Activated CD8-positive, alpha-beta memory T cell treated with anti-CD3 and anti-CD28 coated beads for 1 hour (primary cell): ENCODE measurements at places on chromosomes 11 and 22.
A peak's percentile ranks its signal among the peaks of the same experiment; 100 is the strongest.

- no peak for DNase-seq
Observed at GRCh38 chr11:107453594-107454286, 3.9 kb downstream of the CWF19L2 start.

GRCh38 chr11:133619973-133620372, 87.7 kb upstream of the OPCML start:
- DNase-seq, result no peak

DNA sequence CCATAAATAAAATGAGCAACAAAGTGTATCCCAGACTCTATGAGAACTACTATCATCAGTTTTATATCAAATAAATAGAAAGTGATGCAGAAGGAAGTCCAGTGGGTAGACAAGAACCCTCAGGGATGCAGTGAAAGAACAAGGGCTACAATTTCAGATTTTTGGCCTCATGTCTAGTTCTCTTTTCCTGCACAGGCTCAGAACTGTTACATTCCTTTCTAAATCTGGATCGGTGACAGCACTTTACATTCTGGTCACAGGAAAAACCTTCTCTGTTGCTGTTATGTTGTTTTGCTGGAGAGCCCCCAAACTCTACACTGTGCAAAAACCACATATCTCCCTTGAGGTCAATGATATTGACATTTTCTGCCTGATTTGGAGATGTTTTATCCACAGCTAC, 108.8 kb upstream of the ANO5 start:
- no peak for DNase-seq

DNA sequence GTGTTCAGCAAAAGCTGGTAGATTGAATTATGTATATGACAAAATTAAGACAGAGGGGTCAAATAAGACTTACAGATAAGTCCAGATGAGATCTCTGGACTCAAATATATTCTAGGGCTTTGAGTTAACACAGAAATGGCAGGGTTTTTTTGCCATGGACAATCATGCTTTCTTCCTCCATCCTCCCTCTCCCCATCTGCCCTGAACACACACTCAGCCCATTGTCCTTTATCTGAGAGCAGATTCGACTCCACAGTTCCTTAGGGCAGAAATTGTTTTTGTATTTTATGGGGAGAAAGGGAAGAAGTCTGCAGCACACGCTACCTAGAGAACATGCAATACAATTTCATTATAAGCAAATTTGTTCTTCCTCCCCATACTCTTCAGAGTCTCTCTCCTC, 86.8 kb downstream of the SLC1A2 start:
- DNase-seq, result no peak

- DNase-seq, result no peak
Observed at GRCh38 chr11:122394313-122394712, 261.2 kb upstream of the UBASH3B start.

- no peak for DNase-seq
Observed at GRCh38 chr22:45891471-45891995, 85.4 kb downstream of the WNT7B start.

DNA sequence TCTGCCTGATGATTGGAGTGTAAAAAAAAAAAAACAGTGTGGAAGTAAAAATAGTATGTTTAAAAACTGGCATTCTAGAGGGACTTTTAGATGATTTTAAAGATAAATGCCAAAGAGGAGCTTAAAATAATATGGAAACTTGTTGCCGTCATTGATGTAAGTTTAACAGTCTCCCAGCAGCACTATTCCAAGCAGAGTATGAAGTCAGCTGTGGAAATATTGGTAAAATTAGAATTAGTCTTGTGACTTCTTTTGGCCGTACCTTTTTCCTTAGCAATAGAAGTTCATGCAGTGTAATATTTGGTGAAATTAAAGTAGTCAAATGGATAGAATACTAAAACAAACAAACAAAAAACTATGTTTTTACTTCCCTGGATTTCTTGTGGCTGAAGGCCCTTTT, 134.9 kb downstream of the METTL15 start:
- no peak for DNase-seq

DNA sequence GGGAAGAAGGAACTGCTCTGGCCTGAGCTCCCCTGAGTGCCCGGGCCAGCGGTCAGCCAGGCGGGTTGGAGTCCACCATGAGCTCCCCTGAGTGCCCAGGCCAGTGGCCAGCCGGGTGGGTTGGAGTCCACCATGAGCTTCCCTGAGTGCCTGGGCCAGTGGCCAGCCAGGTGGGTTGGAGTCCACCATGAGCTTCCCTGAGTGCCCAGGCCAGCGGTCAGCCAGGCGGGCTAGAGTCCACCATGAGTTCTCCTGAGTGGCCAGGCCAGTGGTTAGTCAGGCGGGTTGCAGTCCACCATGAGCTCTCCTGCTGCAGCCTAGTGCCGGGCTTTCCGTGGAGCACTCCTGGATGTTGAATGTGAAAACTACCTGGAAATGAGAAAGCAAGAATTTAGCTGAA, 844.0 kb downstream of the TBC1D22A start:
- DNase-seq, result no peak

GRCh38 chr11:120303004-120303637, 22.0 kb upstream of the TLCD5 start:
- peak; percentile 12 for DNase-seq

DNA sequence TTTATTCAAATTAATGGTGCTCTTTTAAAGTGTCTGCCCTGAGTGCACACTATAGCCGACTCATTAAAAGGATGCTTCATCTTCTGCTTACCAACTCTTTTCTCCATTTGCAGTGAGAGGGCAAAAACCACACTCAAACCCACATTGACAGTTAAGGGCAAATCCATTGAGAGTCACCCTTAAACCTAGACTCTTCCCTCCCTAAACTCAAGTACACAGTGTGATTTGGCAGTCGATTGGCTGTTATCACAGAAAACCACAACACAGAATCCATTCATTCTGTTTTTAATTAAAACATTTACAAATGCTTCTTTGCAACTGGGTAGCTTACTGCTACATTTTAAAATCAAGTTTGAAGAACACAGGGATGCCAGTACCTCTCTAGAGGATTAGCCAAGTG, 120.0 kb downstream of the CADM1 start:
- DNase-seq, result no peak

- DNase-seq, result peak; percentile 86
Observed at GRCh38 chr11:2888266-2888968, 2.8 kb upstream of the CDKN1C start.

- DNase-seq, result no peak
Observed at GRCh38 chr11:72233773-72234513, 9.4 kb downstream of the INPPL1 start.

DNA sequence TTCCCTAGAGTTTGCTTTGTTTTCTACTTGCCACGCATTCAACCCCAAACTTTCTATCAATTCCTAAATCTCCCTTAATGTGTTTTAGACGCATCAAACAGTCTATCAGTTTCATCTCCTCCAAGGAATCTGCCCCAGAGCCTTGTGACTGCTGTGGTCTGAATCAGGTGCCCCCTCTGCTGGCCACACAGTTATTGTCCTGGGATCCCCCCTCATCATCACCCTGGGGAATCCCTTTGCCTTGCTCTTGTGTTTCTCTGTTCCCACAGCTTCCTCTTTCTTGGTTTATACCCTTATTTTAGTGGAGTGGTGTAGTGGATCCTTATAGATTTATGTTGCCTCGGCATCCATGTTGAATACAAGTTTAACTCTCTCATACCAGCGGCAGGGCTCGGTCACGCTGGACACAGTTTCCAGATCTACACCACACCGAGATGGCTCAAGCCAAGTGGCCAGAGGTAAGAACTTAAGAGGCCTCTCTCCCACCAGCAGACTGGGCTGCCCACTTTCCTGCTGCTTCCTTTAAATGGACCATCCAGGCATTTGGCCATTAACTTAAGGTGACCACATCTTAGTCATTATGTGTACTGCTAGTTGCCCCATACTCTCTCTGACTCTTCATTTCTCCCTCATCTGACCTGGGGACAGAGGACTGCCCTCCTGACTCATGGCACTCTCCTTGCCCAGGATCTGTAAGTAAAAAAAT, 8.2 kb downstream of the UPB1 start:
- peak; percentile 51 for DNase-seq

DNA sequence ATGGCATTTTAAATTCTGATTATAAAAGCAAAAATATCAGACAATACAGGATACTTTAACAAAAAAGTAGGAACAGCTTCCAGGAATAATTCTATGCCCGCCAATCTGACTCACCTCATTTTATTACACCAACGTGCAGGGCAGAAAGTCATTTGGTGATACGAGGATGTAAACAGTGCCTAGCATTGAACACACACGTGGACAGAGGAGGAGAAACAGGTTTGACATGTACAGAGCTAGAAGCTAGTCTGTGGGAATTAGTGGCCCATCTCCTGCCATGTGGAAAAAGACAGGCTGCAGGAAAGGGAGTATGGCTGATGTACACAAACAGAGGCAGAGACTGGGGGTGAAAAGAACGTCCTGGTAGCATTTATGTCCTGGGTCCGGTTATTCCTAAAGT, 9.0 kb upstream of the SPINDOC start:
- DNase-seq, result no peak

DNA sequence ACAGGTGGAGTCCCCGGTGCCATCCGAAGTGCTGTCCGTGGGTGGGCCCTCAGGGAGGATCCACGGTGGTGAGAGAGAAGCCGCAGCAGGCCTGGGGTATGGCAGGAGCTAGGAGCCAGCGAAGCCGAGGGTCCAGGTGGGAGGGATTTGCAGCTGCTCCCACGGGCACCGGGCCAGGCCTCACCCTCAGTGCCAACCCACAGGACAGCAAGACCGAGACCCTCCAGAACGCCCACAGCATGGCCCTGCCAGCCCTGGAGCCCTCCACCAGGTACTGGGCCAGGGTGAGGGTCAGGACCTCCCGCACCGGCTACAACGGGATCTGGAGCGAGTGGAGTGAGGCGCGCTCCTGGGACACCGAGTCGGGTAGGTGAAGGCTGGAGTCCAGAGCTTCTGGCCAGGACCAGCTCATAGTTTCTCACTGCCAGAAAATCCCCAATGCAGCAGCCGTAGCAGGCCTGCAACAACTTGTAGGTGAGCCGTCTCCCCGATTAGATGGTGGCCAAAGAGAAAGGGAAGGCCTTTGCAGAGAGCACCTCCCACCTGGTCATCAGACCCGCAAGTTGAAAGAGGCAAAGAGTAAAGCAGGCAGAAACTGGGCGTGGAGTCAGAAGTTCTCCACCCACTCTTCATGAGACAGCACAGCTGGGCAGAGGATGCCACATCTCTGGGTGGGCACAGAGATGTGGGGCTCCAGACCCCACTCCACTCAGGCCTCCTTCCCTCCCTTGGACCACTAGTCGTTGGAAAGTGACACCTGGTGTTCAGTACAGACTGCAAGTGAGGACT, 20.4 kb downstream of the CSF2RB start:
- DNase-seq, result no peak

DNA sequence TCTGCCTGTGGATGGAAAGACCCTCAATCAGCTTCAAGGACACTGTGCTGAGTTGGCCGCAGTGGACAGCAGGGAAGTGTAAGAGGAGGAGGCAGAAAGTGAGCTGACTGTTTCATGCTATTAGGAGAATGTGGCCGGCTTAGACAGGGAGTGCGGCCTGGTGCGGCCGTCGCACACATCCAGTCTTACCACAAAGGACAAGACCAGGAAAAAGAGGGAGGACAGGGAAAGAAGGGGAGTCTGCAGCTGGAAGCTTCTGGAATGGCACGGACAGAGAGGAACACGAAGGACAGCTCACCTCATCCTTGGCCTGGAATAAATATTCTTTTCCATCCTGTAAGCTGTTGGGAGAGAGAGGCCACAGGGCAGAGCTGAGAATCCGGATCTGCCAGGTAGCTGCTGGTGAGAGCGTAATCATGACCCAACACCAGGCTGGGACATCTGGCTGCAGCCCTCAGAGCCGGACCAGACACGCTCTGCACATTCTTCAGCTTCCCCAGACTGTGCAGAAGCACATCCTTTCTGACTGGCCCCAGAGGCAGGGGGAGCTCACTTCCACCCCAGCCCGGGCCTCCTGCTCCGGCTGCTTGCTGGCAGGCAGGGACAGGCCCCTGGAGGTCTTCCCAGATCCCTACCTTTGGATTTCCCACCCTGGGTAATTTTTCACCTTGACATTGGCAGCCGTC, 8.6 kb upstream of the RBM4B start:
- DNase-seq, result no peak

DNA sequence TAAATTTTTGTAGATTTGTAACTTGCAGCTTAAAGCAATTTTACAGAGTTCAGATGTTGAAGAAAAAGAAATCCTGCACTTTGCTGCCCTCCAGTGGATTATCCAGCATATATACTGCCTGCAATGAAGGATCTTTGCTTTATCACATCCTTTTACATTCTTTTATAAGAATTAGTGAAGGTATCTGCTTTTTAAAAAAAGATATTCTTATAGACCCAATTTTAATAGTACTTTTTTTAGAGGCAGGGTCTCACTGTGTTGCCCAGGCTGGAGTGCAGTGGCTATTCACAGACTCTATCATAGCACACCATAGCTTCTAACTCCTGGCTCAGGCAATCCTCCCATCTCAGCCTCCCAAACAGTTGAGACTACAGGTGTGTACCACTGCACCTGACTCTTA, 60.7 kb downstream of the TTC17 start:
- DNase-seq, result no peak

DNA sequence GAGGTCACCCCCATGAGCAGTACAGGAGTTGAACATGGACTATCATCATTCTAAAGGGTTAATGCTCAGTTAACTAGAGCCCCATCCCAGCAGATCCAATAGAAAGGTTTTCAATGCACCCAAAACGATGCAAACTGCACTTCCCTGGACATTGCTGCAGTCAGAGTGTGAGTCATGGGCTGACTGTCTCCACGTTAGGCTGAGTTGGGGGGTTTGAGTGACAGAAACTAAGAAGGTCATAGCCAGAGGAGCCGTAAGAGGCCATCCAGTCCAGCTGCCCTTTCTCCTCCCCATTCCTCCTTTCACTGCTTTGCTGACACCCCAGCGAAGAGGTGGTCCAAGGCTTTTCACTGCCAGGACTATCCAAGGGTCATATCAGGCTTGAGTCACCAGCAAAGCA, 10.5 kb upstream of the OR2AT4 start:
- no peak for DNase-seq

- no peak for DNase-seq
Observed at GRCh38 chr11:73270855-73271477, 1.2 kb upstream of the P2RY6 start.

DNA sequence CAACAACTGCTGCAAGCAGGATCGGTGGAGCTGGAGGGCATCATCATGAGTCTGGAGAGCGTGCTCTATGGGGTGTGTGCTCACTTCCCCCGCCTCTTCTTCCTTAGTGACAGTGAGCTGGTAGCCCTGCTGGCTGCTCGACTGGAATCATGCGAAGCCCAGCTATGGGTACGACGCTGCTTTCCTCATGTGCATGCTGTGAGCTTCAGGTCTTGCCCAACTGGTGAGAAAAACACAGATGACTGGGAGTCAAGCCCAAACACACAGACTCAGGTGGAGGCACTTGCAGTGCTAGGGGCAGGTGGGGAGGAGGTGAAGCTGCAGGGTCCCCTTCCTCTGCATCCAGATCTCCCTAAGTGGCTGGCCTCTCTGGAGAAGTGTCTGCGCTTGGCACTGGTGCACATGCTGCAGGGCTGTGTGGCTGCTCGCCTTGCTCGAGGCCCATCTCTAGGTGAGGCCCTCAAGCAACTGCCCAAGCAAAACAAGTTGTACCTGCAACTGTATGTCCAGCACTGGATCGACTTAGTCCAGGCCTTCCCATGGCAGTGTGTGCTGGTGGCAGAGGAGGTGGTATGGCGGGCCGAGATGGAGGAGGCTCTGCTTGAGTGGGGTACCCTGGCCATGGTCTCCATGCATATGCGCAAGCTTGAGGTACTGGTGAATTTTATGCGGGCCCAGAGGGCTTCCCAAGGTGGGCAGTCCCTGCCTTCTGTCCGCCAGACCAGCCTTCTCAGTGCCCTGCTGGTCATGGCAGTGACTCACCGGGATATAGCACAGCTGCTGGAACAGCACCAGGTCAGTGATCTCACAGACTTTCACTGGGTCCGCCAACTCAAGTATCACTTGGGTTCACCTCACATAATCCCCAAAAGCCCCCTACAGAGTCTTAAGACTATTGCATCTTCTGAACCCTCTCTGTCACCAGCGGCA, 48.1 kb downstream of the DNHD1 start:
- DNase-seq, result no peak
